ENCODE measurements at places on chromosomes 13 and 19. TPM values are rescaled to one million over a fixed set of nuclear protein-coding genes. Genes with fewer than 3 reads are reported as not detected.

The PRKCG gene
- total RNA-seq: not detected

The ZNF729 gene
- total RNA-seq: not detected

The SHISA2 gene
- 3.1 TPM for total RNA-seq

The RETN gene
- total RNA-seq: not detected

The CRB3 gene
- not detected for total RNA-seq
